ENCODE measurements at places on chromosomes 1 and 21. TPM values are rescaled to one million over a fixed set of nuclear protein-coding genes. Genes with fewer than 3 reads are reported as not detected.

Gene TSPEAR
- not detected for total RNA-seq

Gene CD247
- 0.77 TPM for total RNA-seq

Gene NBPF4
- not detected for total RNA-seq

Gene LRRC8D
- 46.0 TPM for total RNA-seq

Gene OR2AK2
- total RNA-seq: not detected

Gene OR2T2
- not detected for total RNA-seq

Gene GUCA2B
- not detected for total RNA-seq

Gene TINAGL1
- total RNA-seq: not detected

Gene TOR3A
- 13.1 TPM for total RNA-seq

Gene CFHR2
- total RNA-seq: not detected

Gene SLC2A5
- 0.11 TPM for total RNA-seq

Gene KLHL21
- total RNA-seq: 28.2 TPM

Gene VWA5B1
- total RNA-seq: not detected

Gene SLC44A5
- not detected for total RNA-seq

Gene LCE1A
- total RNA-seq: not detected

Gene GNG4
- total RNA-seq: 5.2 TPM

Gene PAQR6
- 0.13 TPM for total RNA-seq

Gene TMEM269
- total RNA-seq: not detected

Gene OLIG1
- total RNA-seq: 0.96 TPM

Gene ZNF697
- 82.3 TPM for total RNA-seq

Gene SH2D2A
- not detected for total RNA-seq

Gene OLIG2
- 25.8 TPM for total RNA-seq

Gene IL22RA1
- 0.77 TPM for total RNA-seq

Gene LAD1
- total RNA-seq: 0.34 TPM

Gene KCNE2
- not detected for total RNA-seq

Gene LHX8
- total RNA-seq: 0.08 TPM

Gene PDPN
- not detected for total RNA-seq

Gene C1QC
- total RNA-seq: not detected

Gene CLCNKA
- total RNA-seq: not detected
